ENCODE measurements at places on chromosomes 7 and 10.

DNA sequence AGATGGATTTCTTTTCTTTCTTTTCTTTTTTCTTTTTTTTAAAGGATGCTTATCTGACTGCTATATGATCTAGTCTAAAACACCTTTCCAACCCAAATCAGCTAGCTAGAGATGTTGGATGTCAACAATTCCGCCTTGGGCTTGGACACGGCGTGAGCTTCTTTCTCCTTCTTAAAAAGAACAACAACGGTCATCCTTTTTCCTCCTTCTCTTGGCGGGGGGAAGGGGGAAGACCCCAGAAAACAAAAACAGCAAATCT lies 1.0 kb downstream of the BEND7 start:
- DNase-seq, result no peak

- no peak for DNase-seq
Observed at GRCh38 chr10:77970869-77971803, 44.6 kb upstream of the DLG5 start.

DNA sequence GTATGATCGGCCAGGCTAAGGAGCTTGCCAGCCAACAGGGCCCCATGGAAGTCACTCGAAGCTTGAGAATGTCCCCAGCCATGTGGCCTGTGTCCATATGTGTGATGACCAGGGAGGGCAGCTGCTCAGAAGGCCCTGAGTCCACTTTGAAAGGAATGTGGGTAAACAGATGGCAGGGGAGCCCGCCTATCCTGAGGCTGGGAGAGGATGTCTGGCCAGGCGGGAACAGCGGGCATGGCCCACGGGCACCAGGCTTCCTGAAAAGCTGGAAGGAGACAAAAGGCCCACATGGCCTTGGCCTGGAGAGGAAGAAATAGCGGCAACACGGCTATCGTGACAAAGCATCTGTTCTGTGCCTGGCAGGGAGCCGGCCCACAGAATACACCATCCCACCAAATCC lies 137.9 kb upstream of the PPIF start:
- DNase-seq, result no peak

DNA sequence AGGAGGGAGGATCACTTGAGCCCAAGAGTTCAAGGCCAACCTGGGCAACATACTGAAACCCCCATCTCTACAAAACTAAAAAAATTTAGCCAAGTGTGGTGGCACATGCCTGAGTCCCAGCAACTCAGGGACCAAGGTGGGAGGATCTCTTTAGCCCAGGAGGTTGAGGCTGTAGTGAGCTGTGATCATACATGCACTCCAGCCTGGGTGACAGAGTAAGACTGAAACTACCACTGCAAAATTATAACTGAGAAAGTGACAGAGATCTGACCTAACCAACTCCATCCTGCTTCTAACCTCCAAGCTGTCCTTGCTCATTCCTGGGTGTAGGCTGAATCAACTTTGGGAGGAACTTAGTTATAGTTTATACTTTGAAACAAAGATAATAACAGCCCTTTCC lies 59.4 kb downstream of the HTR7 start:
- DNase-seq, result no peak

- DNase-seq, result no peak
Observed at GRCh38 chr10:114623661-114624294, 34.3 kb downstream of the ABLIM1 start.

DNA sequence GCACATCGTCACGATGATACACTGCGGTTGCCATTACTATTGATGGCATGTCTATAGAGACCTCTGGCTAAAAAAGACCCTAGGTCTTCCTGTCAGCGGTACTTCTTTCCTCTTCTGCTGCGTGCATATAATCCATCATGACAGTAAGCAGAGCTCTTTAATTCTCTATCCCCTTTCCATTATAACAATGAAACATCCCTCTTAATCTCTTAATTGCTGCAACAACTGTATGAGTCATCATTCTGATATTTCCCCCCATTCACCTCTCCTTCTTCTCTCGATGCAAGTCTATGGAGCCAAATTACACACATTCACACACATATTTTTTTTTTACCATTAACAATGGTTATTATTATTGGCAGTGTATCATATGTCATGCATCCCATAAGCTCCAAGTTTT lies 45.2 kb upstream of the AKR1E2 start:
- DNase-seq, result no peak

- DNase-seq, result peak; percentile 42
Observed at GRCh38 chr7:142833174-142834048, 21.5 kb upstream of the EPHB6 start.

- no peak for DNase-seq
Observed at GRCh38 chr7:24908166-24908565, 71.8 kb downstream of the OSBPL3 start.

DNA sequence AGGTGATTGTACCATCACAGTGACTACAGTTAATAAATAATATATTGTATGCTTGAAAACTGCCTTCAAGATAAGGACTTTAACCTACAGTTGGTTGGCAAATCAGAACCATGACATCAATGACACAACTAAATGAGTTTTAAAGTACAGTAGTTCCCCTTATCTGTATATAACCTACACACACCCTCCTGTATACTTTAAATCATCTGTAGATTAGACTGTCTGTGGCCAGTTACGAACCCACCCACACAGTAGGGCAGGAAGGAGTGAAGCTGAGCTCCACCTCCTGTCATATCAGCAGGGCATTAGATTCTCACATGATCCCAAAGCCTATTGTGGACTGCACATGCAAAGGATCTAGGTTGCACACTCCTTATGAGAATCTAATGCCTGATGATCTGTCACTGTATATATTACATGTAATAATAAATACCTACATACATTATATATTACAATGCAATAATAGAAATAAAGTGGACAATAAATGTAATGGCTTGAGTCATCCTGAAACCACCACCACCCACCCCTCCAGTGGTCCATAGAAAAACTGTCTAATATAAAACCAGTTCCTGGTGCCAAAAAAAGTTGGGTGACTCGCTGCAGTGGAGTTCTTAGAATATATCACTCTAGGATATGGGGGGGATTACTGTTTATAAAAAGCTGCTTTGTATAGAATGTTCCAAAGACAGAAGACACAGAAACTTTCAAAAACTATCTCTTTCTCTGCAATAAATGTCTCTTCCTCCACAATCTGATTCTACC lies 5.6 kb downstream of the TPK1 start:
- no peak for DNase-seq
